Fibroblast of skin of abdomen (primary cell): ENCODE measurements at places on chromosomes 3 and 15.

GRCh38 chr3:56754741-56755417, 46.9 kb downstream of the ARHGEF3 start:
- no peak for DNase-seq

GRCh38 chr15:37731146-37731746, 203.2 kb upstream of the TMCO5A start:
- DNase-seq = no peak

GRCh38 chr3:117255736-117256135, 546.2 kb downstream of the TUSC7 start:
- DNase-seq = no peak

- no peak for DNase-seq
Measured at GRCh38 chr3:127252446-127252845, 35.4 kb downstream of the PRR20G start.

DNA sequence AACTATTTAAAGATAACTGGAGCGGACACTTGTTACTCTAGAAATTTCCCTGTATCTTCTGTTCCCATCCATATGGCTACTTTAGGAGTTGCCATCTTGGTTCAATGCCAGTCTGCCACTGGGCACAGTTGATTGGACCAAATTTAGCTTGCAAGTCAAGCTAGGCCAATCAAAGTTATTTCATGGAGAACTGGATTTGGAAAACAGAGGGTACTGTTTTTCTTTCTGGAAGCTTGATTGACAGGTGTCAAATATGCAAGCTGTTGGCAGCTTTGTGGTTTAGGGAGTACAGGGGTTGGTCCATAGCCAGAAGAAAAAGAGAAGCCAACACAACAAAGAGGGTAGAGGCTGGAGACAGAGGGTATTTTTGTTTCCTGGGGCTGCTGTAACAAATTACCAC, 33.4 kb upstream of the KLHL25 start:
- no peak for DNase-seq

- DNase-seq = no peak
Measured at GRCh38 chr15:98419173-98419780, 229.1 kb upstream of the IGF1R start.

GRCh38 chr3:138314751-138315150, 14.9 kb downstream of the NME9 start:
- peak; percentile 29 for DNase-seq

DNA sequence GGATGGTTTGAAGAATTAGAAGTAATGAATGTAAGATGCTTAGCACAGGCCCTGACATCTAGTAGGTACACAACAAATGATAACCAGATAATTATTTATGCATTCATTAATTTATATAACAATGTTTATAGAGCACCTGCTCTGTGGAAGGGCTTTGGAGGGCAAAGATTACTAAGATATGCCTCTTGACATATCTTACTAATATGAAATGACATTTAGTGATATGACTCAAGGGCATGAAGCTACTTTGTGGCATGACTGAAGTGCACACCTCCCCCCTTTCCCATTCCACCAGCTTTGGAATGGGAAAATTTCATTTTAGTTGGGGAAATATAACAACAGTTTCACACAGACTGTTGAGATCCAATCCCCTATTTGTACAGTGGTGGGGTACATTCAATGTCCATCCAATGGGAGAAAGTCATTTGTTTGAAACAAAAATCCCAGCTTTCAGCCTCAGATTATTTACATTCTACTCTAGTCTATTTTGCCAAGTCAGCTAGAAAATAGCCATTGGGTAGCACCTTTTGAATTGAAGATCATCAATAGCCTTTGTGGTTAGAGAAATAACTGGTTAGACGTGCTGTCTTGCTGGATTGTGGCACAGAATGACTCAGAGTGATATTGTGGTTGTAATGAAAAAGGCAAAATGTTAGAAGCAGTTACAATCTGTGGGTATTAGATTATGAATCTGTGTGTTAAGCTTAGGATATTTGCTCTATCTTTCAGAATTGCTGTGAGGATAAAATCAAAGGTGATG, 72.9 kb downstream of the MOBP start:
- no peak for DNase-seq

DNA sequence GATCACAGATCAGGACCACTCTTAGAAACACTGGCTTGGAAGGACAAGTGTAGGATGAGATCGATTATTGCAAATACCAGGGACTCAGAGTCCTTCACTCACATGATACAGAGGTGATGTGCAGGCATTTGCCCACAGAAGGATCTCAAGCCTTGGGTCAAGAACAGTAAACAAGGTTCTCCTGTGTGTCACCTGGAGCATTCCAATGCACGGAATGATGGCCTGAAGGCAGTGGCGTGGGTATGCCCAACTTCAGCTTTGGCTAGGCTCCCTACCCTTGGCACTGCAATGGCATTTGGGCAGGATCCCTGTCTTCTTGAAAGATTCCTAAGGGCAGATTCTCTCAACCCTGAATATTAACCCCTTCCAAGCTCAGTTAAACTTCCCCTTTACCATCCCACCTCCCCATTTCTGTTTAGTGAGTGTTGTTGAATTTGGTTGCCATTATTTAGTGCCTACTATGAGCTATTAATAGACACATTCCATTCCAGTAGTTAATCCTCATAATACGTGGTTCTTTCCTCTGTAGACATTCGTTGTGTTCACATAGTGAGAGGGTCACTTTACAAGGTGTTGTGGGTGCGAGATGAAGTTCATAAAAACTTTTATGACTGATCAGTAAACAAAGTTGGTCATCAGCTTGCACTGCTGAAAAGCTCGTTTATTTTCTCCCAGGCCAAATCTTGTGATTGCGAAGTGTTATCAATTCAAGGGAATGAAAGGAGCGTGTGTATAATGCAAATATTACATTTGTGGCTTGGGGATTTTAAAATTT, 1.1 kb upstream of the LZTFL1 start:
- DNase-seq = no peak

- DNase-seq = no peak
Measured at GRCh38 chr3:191813245-191813644, 352.3 kb downstream of the PYDC2 start.

- no peak for DNase-seq
Measured at GRCh38 chr15:70258369-70259027, 160.8 kb upstream of the TLE3 start.

DNA sequence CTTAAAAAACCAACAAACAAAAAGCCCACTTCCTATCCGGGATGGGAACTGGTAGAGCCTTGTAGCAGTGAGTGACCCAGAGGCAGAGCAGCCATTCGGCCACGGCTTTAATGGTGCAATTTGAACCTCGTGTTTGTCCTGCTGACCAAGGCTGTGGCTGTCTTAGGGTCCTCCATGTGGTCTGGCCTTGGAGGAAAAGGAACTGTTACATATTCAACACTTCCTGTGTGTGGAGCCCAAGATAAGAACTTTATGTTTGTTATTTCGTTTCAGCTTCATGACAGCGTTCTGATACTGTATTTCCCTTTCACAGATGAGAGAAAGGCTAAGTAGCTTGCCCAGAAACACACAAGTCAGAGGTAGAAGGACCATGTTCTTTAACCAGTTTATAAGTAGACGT, 269.8 kb downstream of the SV2B start:
- DNase-seq = no peak

GRCh38 chr3:116302087-116302747, 143.1 kb downstream of the LSAMP start:
- peak; percentile 63 for DNase-seq

DNA sequence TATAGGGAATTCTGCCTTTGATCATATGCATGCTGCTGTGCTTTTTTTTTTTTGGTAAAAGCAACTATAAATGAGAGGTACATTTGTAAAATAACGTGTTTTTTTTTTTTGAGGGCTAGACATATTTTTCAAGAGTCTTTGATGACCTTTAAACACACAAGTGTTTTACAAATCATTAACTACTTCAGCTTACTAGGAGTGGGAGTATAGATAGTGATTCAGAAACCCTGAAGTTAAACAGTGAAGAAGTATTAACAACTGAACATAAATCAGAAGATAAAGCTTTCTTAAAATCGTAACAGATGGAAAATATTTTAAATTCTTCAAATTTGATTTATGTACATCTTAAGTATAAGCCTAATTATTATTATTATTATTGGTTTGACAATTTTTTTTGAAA, 2.9 kb upstream of the GMNC start:
- no peak for DNase-seq

- no peak for DNase-seq
Measured at GRCh38 chr3:159685801-159686200, 302.8 kb upstream of the IL12A start.
